ENCODE measurements at places on chromosomes 16 and 17.

DNA sequence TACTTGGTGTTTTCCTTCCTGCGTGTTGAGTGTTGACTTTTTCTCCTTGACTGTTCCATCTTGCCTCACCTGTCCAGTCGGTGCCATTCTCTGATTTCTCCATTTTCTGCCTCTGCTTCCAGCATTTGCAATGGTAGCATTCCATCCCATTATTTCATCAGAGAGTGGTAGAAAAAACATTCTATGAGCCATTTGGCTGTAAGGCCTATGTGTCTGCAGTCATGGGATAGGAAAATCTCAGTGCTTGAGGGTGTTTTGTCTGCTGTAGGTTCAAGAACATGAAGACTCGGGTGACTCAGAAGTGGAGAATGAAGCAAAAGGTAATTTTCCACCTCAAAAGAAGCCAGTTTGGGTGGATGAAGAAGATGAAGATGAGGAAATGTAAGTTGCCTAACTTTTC, 2.7 kb downstream of the UTP18 start:
- DNase-seq, result no peak

- no peak for DNase-seq
Measured at GRCh38 chr17:6524520-6524919, 31.8 kb downstream of the PITPNM3 start.

GRCh38 chr17:21318439-21318838, 33.9 kb downstream of the MAP2K3 start:
- no peak for DNase-seq

- DNase-seq, result peak; percentile 83
Measured at GRCh38 chr17:36722121-36722902, 120.9 kb downstream of the MRM1 start.

DNA sequence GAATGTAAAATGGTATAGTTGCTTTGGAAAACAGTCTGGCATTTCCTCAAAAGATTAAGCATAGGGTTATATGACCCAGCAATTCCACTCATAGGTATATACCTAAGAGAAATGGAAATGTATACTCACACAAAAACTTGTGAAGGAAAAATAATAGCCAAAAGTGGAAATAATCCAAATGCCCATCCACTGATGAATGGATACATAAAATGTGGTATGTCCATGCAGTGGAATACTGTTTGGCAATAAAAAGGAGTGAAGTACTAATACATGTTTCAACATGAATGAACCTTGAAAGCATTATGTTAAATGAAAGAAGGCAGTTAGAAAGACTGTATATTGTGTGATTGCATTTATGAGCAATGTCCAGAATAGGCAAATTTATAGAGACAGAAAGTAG, 25.1 kb downstream of the NUP93 start:
- DNase-seq, result no peak

DNA sequence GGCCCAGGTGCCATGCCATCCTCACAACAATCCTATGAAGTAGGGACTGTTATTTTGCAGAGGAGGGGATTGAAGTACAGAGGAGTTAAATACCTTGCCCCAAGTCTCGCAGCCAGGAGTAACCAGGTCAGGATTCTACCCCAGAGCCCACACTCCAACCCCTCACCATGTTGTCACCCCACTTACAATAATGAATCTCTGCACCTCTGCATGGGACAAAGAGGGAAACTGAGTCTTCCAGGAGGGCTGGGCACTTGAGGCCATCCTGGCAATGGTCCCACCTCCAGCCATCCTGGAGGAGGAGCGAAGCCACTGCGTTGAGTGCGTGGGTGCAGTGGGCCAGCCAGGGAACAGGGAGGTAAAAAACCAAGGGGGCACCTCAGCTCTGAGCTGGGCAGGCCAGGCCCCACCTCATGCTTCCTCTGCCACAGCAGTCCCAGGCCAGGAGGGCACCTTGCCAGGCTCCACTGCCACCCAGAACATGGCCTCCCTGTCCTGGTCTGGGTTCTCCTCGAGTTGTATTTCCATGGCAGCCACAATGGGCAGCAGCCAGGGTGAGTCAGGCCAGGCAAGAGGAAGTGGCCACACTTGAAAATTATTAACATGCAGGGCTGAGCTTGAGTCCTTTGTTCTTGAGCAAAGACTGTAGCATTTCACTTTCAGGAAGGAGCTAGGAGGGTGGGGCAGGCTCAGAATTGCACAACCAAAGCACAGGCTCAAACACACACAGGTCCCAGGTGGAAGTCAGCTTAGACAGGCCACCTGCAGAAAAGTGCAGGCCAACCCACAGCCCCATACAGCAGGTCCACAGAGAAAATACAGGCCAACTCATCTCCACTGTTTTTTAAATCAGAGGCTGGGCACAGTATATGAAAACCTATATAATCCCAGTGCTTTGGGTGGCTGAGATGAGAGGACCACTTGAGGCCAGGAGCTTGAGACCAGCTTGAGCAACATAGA, 52.1 kb downstream of the CUEDC1 start:
- DNase-seq, result no peak

GRCh38 chr16:86026916-86027315, 128.0 kb downstream of the IRF8 start:
- no peak for DNase-seq

- no peak for DNase-seq
Measured at GRCh38 chr16:12547608-12547922, 256.1 kb downstream of the CPPED1 start.

GRCh38 chr17:70037498-70037897, 37.5 kb upstream of the KCNJ16 start:
- DNase-seq, result no peak

DNA sequence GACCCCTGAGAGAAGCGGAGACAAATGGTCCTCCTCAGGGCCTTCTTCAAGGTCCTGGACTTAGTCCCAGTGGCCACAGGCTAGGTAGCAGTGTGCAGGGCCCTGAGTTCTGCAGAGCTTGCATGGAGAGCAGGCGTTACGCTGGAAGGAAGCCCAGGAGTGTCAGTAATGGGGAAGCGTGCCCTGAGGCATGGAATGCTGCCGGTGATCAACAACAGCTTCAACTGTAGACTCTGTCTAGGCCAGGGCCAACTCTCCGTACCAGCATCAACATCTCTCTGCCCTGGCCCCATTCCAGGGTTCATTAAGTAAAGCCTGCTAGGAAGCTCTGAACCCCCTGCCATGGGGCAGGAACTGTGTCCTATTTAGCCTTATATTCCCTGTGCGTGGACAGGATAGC, 568 bp upstream of the TNK1 start:
- DNase-seq, result no peak

GRCh38 chr17:82114872-82115271, 16.8 kb upstream of the FASN start:
- DNase-seq, result no peak

- DNase-seq, result no peak
Measured at GRCh38 chr17:18181358-18181757, 2.3 kb upstream of the ALKBH5 start.

DNA sequence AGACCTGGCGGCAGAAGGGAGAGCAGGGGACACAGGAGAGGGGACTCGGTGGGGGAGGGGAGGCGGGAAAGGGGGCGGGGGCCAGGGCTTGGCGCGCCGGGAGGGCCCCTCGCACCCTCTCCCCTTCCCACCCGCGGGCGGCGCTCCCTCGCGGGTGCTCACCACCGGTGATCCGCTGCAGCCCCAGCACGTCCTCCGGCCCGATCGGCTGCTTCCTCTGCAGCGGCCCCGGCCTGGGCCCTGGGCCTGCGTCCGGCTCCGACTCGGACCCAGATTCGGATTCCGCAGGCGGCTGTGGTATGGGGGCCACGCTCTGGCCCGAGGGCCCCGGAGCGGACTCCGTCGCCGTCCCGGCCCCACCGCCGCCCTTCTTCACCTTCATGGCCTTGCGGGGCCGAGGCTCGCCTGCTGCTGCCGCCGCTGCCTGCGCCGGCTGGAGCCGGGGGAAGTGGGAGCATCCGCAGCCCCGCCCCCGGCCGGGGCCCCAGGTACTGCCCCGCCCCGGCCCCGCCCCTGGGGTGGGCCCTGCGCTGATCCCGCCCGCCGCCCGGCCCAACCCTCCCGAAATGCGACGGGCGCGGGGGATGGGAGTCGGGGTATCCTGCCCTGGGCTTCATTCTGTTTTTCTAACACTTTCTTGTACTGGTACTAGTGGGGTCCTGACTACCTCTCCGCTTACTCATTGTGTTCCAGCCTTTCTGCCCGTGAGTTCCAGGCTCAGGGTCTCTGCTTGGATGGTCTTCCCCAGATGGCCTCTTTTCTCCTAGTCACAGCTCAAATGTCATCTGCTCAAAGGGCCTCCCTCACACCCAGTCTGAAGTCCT, at the start of gene UNC119:
Gene UNC119 (minus strand): TSS at position 449 of the 824 bp plus-strand sequence. CDS start 67 bp downstream, at position 382.
- peak; percentile 70 for DNase-seq

DNA sequence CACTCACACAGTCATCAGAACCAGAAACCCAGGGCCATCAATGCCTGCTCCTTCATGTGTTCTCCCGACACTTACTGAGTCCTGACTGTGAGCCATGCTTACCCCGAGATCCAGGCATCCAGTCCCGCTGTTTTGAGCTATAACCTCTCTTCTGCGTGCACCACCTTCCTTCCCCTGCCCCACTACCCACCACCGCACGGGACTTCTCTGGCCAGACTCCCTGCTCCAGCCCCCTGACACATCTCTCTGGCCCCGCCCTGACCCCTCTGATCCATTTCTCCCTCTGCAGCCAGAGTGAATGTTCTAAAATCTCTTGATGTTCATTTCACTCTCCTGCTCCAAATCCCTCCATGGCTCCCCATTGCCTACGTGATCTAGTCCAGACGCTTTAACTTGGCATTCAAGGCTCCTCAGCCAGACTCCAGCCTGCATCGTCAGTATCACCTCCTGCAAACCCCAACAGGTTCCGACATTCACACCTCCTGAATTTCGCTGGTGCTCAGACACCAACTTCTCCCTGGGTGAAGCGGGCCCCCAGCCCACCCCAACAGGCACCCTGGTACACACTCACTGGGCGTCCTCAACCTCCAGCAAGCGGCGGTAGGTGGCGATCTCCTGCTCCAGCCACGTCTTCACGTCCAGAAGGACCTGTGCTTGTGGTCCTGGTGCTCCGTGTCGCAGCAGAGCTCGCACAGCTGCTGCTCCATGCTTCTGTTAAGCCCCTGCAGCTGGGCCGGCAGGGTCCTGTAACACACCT, 3.1 kb upstream of the KRT17 start:
- DNase-seq, result no peak

- peak; percentile 44 for DNase-seq
Measured at GRCh38 chr17:78842881-78843565, 2.4 kb upstream of the USP36 start.

DNA sequence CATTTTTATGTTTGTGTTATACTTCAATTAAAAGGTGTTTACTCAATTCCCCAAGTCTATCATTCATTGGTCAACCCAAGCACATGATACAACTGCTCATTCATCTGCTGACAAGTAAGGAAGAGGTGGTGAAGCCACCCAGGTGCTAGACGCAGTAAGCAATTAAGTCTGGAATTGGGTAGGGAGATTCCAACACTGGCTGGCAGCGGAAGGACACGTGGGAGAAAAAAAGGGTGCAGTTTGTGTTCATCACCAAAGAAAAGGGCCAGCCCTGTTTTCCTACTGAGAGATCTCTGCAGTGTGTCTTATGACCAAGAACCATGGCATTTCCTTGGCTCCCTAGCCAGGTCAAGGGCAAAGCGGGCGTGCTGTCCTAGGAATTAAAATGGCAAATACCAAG, 11.8 kb upstream of the ZNF23 start:
- no peak for DNase-seq
